ENCODE measurements at places on chromosomes 12 and 14.
A peak's percentile ranks its signal among the peaks of the same experiment; 100 is the strongest.

GRCh38 chr12:85782711-85783110, 53.5 kb downstream of the RASSF9 start:
- DNase-seq = no peak

- no peak for DNase-seq
Measured at GRCh38 chr14:100571837-100572236, 15.4 kb downstream of the BEGAIN start.

DNA sequence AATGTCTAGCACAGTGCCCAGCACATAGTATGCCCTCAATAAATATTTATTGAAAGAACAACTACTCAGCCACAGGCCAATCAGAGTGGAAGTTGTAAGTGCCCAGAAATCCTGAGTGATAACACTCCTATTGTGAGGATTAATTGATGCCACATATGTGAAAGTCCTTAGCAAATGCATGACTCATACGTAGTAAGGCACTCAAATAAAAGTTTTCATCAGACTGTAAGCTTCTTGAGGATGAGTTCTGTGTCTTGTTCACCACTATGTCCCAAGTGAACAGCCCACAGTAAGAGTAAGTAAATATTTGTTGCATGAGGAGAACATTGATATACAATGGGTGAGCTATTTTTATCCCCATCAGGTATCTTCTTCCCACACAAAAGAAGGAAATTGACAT, 24.7 kb upstream of the ANO6 start:
- DNase-seq = no peak

- DNase-seq = no peak
Measured at GRCh38 chr12:84596266-84596665, 316.3 kb downstream of the SLC6A15 start.

DNA sequence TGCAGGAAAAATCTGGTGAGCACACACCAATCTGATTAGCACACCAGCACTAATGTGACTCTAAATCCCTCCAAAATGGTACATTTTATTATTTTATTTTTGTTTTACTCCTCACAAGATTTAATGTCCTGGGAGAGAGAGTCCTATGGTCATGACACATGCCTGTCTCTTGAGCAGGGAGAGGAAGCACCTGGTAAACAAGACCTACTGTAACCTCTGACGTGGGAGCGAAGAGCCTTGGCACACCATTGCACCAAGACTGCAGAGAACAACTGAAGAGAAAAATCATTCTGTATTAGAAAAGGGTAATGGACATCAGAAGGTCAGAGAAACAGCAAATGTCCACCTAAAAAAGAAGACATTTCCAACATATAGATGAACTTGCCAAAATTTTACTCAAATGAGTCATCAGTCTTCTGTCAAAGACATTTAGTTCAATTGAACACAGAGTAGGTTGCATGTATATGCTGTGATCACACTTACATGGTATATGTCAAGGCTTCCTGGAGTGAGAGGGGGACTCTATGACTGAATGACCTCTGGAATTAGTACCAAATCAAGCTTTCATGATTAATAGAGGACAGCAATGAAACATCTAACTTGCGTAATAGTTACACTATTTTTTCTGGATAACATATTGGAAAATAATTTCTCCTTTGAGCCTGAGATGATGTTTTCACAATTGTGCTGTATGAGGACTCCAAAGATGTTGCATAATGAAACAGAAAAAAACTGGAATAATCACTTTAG, 186.9 kb upstream of the FLRT2 start:
- no peak for DNase-seq

DNA sequence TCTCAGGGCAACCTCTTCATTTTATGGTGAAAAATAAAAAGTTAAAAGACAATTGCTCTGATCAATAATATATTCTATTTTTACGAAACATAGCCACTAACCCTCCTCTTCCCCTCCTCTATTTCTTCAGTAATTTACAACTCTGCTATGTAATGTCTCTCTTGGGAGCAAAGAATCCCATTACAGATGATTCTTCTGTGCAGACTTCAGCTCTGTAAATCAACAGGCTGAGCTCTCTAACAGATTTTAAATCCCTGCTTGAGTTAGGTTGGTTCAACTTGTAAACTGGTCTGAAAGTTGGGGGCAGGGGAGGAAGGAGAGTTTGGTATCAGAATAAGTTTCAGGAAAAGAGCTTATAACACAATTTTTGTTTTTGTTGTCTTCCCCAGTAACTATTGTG, 151.0 kb downstream of the SLC25A21 start:
- no peak for DNase-seq

GRCh38 chr12:112664569-112664968, 127.0 kb upstream of the RPH3A start:
- peak; percentile 12 for DNase-seq

GRCh38 chr14:81446279-81447007, 46.3 kb upstream of the STON2 start:
- no peak for DNase-seq

DNA sequence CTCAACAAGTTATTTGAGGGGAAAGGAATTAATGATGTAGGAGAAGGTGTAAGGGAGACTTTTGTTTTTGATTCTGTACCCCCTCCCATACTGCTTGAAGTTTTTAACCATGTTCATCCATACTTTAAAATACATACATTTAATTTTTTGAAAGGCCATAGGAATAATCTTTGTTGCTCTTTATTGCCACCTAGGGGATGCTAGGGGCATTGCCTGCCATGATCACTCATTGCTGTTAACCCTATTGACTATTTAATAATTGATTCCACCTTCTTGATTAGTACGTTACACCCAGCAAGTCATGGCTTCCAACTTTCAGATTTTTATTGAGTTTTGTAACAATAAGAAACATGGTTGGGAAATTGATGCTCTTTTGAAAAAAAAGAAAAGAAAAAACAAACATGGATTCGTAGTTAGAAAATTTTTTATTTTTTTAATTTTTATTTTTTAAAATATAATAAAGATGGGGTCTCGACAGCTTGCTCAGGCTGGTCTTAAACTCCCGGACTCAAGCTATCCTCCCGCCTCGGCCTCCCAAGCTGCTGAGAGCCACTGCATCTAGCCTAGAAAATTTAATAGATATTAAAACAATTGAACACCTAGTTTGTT, 8.5 kb upstream of the PRKAB1 start:
- DNase-seq = peak; percentile 68

- DNase-seq = no peak
Measured at GRCh38 chr12:67539946-67540345, 108.6 kb upstream of the DYRK2 start.

DNA sequence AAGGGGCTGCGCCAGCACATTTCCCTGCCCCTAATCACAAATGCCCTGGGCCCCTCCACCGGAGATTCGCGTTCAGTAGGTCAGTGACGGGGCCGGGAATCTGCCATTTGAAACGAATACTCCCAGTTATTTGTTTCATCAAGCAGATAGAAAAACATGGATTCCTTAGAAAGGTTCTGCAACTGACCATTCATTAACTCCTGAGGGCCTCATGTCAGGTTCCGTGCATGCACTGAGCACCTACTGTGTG, 25.6 kb upstream of the UBC start:
- no peak for DNase-seq

DNA sequence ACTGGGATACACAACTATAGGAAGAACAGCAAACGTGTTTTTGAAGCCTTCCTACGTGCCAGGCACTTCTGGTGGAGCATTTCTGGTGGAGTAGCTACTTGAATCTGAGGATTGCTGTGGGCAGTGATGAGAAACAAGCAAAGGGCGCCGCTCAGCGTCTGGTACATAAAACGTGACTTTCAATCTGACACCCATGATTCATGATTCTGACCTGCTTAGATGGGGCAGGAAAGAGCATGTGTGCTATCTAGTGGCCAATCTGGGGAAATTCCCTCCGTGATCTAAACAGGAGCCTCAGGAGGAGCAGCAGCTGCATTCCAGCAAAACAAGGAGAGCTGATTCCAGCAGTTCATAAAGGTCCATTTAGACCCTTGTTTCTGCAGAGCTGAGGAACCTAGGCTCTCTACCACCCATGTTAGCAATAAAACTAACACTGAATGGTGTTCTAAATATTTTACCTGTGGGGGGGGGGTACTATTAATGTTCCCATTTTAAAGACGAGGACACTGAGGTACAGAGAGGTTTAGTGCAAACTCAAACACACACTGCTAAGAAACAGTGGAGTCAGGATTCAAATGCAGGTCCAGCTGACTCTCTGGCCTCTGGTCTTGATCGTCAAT, 37.8 kb downstream of the PAH start:
- DNase-seq = peak; percentile 63

- DNase-seq = no peak
Measured at GRCh38 chr12:40499856-40500255, 192.4 kb upstream of the CNTN1 start.

All from Kasumi-1 (cell line).